ENCODE measurements at places on chromosomes 1 and 21.

- DNase-seq: no peak
These were observed 19.1 kb downstream of the RAB7B start for GRCh38 chr1:205983925-205984725.

DNA sequence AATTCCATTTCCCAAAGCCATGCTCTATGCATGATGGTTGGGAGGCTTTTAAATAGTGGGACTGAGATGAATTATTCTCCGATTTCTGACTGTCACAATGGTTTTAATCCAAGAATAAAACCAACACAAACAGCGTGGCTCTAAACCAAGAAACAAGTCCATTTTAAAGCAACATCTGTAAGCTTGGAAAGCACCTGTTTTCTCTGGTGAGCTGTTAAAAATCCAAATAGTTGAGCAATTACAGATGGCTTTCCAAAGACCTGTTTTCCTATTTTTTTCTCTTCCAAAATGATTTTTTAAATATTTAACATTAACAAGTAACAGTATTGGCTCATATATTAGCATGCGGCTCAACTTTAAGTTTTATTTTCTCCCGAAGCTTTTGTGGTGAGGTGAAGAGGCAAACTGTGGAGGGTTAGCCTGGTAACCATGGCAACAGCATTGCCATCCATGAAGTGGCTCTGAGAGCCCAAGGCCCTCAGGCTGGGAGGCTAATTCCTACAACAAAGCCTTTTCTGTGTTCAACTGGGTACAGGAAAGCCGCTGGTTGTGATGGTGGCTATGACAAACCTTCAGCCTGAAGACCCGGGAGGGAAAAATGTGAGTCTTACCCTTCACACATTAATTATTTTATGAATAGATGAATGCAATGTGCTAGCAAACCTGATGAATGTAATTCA is 56.7 kb upstream of the B3GALT5 start:
- DNase-seq: no peak

GRCh38 chr21:37259426-37259825 is 7.7 kb downstream of the VPS26C start:
- no peak for DNase-seq

DNA sequence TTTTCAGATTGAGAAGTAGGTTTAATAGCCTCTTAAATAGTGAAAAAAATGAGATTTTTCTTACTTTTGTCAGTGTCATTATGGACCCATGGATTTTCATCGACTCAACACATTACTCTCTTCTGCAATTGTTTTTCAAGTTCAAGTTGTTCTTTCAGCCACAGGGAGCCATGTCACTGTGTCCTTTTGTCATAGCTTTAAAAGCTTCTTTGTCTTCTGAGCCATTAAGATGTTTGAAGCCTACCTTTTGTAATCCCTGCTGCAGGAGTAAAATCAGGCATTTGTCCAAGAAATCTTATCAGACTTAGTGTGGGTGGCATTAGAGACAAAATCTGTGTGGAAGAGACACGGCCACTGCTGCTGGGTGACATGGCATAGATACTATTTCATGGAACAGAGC is 92.8 kb upstream of the ZP4 start:
- DNase-seq: no peak

DNA sequence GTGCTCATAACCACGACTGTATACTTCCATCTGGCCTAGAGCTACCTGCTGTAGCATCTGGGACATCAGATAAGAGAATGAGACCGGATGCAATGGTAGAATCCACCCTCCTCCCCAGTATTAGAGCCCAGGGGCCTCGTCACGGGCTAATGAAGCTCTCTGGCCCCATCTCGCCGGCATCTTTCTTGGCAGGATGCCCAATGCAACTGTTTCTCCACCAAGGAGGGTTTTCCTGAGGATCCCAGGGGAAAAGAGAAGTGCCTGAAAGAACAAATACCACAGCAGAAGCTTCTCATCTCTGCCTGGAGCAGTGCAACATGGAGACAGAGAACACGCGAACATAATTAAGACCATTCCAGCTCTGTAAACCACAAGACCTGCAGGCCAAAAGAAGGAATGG is 80.0 kb downstream of the VWA5B1 start:
- no peak for DNase-seq

GRCh38 chr1:17125756-17126237 is 6.5 kb upstream of the PADI2 start:
- DNase-seq: peak; percentile 39

DNA sequence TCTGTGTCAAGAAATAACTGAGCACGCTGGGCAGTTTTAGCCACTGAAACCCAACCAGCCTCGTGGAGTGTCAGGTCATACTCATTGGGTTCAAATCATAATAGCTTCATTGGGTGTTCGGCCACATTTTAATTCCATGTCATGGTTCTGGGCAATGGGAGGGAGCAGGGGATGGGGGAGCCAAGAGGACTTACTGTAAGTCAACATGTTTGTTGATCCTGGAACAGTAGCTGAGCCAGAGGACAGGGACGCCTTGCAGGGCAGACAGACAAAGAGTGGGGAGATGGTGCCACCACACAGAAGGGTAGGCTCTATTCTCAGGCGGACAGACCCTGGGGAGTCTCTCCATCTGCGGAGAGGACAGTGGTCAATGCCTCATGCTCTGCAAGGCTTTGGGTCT is 161.1 kb downstream of the ZBTB18 start:
- no peak for DNase-seq

DNA sequence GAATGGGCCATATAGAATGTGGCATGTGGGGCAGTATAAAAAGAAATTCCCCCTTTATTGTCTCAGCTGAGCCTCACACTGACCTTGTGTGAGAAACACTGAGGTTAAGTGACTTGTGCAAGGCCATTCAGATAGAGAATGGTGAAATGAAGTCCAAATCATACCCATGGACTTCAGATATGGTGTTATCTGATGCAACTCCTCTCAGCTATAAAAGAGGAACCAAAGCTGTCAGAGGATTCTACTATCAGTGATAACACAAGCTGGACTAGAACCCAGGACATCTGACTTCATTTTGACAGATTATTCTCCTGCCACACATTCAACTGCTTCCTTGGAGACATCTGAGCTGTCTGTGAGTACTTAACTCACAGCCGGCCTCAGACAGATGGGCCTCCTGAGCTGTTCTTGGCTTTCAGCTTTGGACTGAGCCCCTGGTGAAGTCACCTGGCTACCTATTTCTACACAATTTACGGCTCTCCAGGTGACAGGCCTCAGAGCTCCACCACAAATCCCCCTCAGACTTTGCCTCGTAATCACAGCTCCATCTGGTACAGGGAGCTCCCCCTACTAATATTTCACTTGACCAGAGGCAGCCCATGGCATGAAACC is 104.6 kb downstream of the PLXNA2 start:
- DNase-seq: no peak

DNA sequence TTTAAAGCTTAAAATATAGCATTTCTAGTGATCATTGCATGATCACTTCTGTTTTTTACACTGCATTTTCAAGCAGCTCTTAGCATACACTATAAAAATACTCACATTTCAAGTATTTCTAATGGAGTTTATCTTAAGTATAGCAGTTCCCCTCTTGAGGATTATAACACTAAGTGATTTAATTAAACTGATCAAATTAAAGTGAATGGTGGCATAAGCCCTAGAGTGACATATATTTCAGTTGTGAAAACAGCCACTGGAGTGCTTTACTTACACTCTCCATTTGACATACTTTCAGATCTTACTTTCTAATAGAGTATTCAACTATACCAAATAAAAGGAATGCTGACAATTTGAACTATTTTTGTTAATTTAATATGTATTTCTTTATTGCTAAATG is 623.3 kb upstream of the TMPRSS15 start:
- DNase-seq: no peak

DNA sequence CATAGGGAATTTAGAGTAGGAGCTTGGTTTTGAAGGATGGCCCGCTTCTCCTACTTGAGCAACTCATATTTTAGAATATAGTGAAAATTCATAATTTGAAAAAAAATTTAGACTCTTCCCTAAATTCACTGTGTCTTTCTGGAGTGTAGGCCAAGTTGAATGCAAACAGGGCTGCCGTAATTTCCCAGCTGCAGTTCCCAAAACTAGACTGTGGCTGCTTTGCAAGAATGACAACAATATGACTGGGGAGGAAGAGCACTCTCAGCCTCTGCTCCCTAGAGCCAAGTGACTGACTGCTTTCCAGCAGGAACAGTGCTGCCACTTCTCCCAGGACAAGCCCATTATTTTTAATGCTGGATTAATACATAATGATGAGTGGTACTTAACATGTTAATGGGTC is 209.0 kb downstream of the RHOU start:
- no peak for DNase-seq

GRCh38 chr1:44243782-44244495 is 30.7 kb downstream of the DMAP1 start:
- DNase-seq: no peak

DNA sequence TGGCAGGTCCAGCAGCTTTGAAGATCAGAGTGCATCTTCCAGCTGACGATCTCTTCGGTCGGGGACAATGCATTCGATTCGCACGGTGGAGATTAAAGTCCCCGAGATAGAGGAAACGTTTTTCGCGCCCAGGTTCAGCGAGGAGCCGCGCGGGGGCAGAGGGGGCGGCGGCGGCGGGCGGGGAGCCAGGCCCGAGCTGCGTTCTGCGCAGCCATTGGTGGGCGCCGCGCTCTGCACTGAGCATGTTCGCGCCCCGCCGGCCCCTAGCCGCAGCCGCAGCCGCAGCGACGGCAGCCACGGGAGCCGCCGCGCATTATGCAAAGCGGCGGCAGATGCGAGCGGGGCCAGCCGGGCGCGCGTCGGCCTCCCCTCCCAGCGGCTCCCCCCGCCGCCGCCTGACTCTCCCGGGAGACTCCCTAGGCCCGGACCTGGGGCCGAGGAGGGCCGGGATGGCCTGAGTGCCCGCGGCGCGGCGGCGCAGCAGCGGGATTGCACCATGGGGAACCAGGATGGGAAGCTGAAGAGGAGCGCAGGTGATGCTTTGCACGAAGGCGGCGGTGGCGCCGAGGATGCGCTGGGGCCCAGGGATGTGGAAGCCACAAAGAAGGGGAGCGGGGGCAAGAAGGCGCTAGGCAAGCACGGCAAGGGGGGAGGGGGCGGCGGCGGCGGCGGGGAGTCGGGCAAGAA is at the start of gene FMN2:
Gene FMN2 (plus strand): TSS at position 270 of the 687 bp plus-strand sequence. CDS start 227 bp downstream, at position 497.
- no peak for DNase-seq

DNA sequence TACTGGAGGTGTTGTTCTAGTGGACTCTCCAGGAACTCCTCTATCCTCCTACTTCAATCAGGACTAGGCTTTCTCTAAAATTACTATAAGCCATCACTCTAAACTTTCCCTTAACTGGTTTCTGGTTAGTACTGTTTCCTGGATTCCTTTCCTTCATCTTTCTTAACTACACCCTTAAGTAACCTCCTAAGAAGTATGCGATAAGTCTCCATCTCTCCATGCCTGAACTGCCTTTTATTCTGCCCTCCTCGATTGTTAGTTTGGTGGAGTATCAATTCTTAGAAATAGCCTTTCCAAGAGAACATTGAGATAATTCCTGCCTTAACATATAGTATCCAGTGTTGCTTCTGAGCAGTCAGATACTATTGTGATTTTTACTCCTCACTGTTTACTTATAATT is 162.9 kb upstream of the PDE4B start:
- no peak for DNase-seq

GRCh38 chr1:16276302-16277030 is 39.5 kb upstream of the CPLANE2 start:
- DNase-seq: no peak

DNA sequence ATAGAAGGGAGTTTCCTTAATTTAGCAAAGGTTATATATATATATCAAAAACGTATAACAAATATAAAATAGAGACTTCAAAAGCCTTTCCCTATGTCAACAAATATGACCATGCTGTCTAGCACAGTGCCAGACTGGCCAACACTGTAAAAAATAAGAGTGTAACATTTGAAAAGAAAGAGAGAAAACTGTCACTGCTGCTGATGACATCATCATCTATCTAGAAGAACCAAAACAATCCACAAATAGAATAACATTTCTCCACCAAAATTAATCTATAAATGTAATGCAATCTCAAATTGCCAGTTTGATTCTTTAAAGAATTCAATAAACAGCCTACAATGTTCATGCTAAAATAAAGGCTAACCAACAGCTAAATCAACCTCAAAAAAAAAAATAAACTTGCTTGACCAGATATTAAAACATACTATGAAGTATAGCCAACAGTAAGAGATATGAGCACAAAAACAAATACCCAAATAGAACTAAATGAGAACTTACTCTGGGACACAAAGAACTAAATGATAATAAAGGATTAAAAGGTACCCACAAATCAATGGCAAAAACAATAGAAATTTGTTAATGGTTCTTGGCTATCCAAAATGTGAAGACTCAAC is 50.2 kb downstream of the ENAH start:
- no peak for DNase-seq

DNA sequence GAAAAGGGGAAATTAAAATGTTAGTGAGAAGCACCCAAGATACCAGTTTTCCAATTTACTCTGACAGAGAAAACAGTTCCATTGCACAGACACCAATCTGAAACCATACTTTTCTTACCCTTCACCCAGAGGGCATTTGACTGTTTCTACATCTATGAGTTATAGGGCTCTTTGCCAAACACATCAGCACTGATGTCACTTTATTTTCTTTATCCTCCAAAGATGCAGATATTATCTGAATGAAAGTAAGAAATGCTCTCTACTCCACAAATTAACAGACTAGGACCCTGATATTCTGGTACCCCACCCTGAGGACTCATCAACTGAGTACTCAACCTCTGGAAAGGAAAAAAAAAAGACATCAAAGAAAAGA is 24.2 kb upstream of the PEX19 start:
- DNase-seq: no peak

- DNase-seq: no peak
These were observed 18.3 kb upstream of the PPIE start for GRCh38 chr1:39720094-39720999.

DNA sequence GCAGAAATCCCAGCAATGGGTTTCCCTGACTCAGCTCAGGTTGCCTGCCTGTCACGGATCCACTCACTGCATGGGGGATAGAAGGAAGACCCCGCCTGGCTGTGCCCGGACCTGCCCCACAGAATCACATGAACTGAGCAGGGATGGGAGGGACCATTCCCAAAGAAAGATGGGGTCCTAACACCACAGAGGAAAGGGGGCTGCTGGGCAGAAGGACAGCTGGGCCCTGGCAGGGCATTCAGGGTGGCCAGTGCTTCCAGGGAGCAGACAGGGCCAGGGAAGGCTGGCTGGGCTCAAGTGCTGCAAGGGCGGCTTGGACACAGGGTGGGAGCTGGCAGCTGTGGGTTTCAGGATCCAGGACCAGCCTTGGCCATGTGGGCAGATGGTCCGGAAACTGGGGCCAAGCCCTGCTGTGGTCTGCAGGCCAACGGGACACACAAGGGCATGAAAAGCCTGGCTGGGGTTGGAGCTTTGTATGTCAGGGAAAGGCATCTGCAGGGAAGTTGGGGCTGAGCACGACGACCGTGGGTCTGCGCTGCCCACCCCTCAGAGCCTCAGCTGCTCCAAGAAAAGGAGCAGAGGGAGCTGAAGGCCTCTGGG is 723.9 kb downstream of the PTPRU start:
- DNase-seq: no peak

DNA sequence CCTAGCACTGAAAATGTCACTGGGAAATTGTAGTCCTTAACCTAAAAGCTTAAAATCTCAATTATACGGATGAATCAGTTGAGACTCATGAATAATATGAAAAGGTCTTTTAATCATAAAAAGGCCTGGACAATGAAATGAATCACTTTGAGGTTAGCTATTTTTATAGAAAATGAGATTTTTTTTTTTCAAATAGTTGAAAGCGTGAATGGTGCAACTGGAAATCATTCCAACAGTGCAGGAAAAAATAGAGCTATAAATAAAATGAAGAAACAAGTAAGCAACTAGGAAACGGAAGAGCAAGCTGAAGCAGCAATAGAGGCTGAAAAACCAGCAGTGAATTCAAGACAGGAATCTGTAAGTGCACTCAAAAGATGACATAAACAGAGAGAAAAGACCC is 142.9 kb downstream of the BACH1 start:
- DNase-seq: no peak
